ENCODE measurements at places on chromosomes 4 and X. TPM values are rescaled to one million over a fixed set of nuclear protein-coding genes. Genes with fewer than 3 reads are reported as not detected.

Gene ZNF711
- total RNA-seq, result 1.1 TPM

Gene TRO
- total RNA-seq, result 0.46 TPM

Gene HPSE
- 1.2 TPM for total RNA-seq

Gene ZCCHC18
- total RNA-seq, result 0.25 TPM

Gene ANKRD50
- 4.8 TPM for total RNA-seq

Gene NKX3-2
- total RNA-seq, result 0.09 TPM

Gene KLHL15
- 4.5 TPM for total RNA-seq

Gene USP17L19
- not detected for total RNA-seq

Gene PHKA1
- total RNA-seq, result 20.9 TPM

Gene RIPPLY1
- total RNA-seq, result not detected

Gene ABLIM2
- 0.58 TPM for total RNA-seq

Gene IL2
- not detected for total RNA-seq

Gene CT45A8
- not detected for total RNA-seq

Gene POF1B
- 2.1 TPM for total RNA-seq

Gene PCDH18
- not detected for total RNA-seq

Gene MAGEE2
- total RNA-seq, result not detected

Gene STK32B
- 20.2 TPM for total RNA-seq

Gene KIF4A
- total RNA-seq, result 24.2 TPM

Gene SLC26A1
- total RNA-seq, result 0.22 TPM

Gene ATP7A
- total RNA-seq, result 3.3 TPM

Gene PAGE2
- not detected for total RNA-seq

Gene SLC49A3
- total RNA-seq, result not detected

Gene RRH
- not detected for total RNA-seq

Gene ZNF157
- total RNA-seq, result not detected

Gene CXCL9
- total RNA-seq, result not detected

Gene NOX1
- not detected for total RNA-seq

Gene ANAPC10
- 14.5 TPM for total RNA-seq

Gene SRPK3
- not detected for total RNA-seq

Gene MAGEA9B
- not detected for total RNA-seq

Gene S100G
- not detected for total RNA-seq

Gene ODAPH
- not detected for total RNA-seq

Gene SLC9B1
- total RNA-seq, result not detected

Gene KLB
- 0.18 TPM for total RNA-seq

Gene SLC16A2
- 29.4 TPM for total RNA-seq

Gene DCLK2
- total RNA-seq, result 10.4 TPM

Gene RAI2
- 0.22 TPM for total RNA-seq

Gene OR13H1
- total RNA-seq, result not detected
